Coronary artery (tissue), 2 donors: ENCODE measurements at places on chromosomes 7 and 10.

DNA sequence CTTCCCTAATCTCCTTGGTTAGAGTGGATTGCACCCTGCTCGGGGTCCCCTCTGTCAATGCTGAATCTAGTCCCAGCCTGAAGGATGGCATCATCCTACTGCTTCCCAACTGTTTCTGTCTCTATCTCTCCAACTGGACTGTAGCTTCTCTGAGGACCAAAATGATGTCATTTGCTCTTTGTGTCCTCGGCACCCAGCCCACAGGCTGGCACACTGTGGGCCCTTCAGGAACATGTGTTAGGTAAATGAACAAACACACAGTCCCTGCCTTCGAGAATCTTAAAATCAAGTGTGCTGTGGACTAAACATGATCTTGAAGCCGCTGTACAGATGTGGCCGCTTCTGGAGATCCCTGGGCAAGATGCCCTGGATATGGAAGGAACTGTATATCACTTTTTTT is 5.0 kb upstream of the CDH23 start:
- DNase-seq: peak; percentile 21

- no peak for DNase-seq
These were observed 102.6 kb downstream of the SH3PXD2A start for GRCh38 chr10:103752680-103753248.

DNA sequence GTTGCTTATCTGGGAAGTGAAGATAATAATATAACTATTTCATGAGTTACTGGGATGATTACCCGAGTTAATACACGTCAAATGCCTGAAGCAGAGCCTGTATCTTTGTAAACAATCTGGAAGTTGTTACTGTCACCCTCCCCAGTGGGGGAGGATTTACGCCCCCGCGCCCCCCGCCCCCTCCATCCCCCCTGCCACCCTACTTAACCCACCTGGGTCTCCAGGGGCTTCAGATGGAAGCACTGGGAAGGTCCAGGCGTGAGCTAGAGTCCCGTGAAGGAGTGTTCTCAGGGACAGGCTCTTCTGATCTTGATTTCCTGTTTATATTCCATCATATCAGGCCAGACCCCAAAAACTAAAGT is 691 bp upstream of the PPA1 start:
- DNase-seq: no peak

DNA sequence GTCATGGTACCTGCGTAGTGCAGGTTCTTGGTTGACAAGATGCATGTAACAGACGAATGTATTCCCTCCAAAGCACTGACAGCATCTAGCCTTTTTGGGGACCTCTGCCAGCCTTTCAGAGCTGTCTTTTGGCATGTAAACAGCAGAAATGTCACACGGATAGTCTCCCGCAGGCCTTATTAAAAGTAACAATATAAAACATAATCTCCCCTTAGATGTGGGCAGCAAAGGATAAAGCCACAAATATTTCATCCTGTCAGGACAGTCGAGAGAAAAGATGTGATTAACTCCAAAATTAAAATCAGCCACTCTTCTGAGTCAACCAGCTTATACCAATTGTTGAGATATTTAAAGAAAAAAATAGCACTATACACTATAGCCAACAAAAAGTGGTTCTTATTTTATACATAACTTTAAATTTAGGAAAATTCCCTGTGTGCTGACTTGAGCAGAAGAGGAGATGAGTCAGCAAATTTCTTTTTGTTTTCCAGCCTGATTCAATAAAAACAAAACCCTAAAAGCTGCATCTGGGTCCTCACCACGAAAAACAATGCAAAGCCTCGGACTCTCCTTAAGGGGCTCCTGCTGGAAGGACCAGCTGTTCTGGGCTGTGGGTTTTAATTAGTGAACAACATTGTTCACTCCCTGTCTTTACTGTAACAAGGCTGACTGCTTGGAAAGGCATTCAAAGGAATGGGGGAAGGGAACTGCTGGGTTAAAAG is 240.2 kb downstream of the ADAM12 start:
- DNase-seq: no peak
